ENCODE measurements at places on chromosomes 2 and 18.

DNA sequence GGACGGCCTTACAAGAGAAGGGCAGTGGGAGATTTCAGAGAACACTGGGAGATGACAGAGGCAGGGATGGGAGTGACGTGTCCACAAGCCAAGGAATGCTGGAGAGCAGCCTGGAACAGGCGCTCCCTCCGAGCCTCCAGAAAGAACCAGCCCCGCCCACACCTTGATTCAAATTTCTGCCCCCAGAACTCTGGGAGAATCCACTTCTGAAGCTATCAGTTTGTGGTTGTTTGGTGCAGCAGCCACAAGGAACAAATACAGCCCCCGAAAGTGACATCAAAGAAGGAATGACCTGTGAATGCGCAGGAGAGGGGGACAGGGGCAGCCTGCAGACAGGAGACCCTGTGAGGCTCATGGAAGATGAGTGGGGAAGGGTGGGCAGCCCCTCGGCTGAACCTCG is 67.3 kb downstream of the TWIST2 start:
- DNase-seq: no peak

DNA sequence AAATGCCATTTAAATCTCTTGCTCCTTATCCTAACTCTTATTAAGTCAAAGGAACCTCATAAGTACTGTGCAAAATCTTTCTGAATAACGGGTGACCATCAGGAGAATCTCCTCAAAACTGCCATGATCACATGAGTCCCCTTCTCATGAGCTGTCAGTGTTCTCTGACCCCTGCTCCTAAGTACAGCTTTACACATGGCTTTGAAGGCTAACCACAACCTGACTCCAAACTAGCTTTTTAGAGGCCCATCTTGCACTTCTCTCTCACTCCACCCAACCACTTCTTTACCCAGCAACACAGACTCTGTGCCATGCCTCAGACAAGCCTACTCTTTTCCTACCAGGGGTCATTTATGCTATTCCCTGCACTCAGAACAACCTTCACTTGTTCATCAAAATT is 253.8 kb downstream of the GPD2 start:
- DNase-seq: no peak

DNA sequence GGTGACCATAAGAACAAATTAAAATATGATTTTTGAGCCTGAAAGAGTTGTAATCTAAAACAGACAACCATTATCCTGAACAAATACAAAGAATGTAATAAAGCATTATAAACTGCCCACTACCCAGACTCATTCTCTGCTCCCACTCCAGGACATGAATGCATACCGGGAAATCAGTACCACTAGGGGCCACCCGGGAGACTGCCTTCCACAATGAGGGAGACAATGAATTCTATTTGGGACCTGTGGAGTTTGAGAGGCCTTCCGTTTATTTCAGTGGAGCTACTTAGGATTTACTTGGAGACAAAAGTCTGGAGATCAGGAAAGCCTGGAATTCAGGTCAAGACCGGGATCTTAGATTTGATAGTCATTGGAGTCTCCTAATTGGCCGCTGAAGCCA is 50.0 kb downstream of the NAB1 start:
- DNase-seq: no peak

- no peak for DNase-seq
These were observed 54.6 kb downstream of the LANCL1 start for GRCh38 chr2:210421916-210422315.

Measured in glomerular endothelial cell (primary cell).